ENCODE measurements at places on chromosomes 7 and 10. TPM values are rescaled to one million over a fixed set of nuclear protein-coding genes. Genes with fewer than 3 reads are reported as not detected.

The TECTB gene
- total RNA-seq = 0.31 TPM

- ATAC-seq = no peak
These were observed 215.6 kb downstream of the ELFN1 start for GRCh38 chr7:1885465-1886226.

DNA sequence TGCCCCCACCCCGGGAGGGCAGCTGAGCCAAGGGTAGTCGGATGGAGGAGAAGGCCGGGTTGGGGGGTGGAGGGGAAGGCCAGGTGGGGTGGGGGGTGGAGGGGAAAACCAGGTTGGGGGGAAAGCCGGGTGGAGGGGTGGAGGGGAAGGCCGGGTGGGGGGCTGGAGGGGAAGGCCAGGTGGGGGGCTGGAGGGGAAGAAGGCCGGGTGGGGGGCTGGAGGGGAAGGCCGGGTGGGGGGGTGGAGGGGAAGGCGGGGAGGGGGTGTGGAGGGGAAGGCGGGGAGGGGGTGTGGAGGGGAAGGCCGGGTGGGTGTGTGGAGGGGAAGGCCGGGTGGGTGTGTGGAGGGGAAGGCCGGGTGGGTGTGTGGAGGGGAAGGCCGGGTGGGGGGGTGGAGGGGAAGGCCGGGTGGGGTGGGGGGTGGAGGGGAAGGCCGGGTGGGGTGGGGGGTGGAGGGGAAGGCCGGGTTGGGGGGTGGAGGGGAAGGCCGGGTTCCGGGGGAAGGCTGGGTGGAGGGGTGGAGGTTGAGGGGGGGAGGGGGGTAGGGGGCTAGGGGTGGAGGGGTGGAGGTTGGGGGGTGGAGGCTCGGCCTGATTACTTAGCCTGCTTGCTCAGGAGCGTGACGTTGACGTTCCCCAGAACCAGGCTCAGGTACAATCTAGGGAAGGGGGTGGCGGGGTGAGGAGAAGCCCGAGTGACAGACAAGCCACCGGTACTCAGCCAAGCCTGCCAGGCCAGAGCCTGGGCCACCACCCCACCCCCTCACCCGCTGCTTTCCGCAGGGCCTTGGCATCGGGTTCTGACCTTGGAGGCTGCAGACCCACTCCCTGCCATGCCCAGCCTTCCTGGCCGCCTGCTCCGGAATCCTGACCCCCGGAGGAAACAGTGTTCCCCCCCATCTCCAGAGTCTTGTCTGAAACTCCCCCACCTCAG is 5.6 kb downstream of the TMEM120A start:
- ATAC-seq = no peak

DNA sequence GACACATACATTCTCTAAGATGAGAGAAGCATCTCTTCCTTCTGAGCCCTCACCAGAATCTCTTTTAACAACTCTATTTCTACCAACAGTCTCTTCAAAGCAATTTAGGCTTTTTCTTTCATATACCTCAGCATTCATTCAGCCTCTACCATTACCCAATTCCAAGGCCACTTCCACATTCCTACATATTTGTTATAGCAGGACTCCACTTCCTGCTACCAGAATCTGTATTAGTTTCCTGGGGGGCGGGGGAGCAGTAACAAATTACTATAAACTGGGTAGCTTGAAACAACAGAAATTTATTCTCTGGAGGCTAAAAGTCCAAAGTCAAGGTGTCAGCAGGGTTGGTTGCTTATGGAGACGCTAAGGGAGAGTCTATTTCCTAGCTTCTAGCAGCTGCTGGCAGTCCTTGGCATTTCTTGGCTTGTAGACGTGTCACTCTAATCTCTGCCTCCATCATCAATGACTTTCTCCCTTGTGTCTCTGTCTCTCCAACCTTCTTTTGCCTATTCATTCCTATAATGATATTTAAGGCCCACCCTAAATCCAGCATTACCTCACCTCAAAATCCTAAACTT is 7.4 kb downstream of the PRPS1L1 start:
- ATAC-seq = no peak

GRCh38 chr7:45156516-45157272 is 897 bp upstream of the RAMP3 start:
- ATAC-seq = no peak

GRCh38 chr7:64651632-64652165 is 14.2 kb upstream of the ZNF107 start:
- ATAC-seq = no peak

DNA sequence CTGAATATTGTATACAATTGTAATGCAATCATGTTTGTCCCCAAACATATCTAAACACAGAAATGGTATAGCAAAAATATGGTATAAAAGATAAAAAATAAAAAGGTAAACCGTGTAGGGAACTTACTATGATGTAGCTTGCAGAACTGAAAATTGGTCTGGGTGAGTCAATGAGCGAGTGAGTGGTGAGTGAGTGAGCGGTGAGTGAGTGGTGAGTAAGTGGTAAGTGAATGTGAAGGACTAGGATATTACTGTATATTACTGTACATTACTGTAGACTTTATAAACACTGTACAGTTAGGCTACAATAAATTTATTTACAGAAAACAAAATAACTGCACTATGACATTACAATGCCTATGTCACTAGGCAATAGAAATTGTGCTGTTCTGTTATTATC is 1163.2 kb upstream of the SORCS1 start:
- no peak for ATAC-seq

DNA sequence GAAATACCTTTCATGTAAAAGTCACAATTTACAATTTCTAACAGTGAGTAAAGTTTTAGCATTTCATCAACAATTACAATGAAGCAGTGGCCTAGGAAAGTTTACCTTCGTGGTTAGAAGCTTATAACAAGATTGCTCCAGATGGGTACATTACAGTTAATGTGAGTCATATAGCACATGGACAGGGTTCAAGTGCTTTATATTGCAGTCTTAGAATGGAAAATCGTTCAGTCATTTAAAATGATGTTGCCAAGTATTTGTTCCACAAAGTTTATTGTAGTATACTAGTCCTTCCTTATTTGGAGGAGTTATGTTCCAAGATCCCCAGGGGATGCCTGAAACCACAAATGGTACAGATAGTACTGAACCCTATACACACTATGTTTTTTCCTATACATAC is 174.6 kb upstream of the TARP start:
- no peak for ATAC-seq

The ABCB4 gene
- total RNA-seq = 0.70 TPM

The DIP2C gene
- 26.3 TPM for total RNA-seq

- peak; percentile 85 for ATAC-seq
These were observed 40.5 kb downstream of the PRSS2 start for GRCh38 chr7:142811154-142811737.

- no peak for ATAC-seq
These were observed 50.5 kb downstream of the HECTD2 start for GRCh38 chr10:91460681-91461080.

- no peak for ATAC-seq
These were observed 31.9 kb downstream of the MICU1 start for GRCh38 chr10:72593963-72594362.

The POLR2J2 gene
- 8.9 TPM for total RNA-seq

The NEBL gene
- 20.3 TPM for total RNA-seq

DNA sequence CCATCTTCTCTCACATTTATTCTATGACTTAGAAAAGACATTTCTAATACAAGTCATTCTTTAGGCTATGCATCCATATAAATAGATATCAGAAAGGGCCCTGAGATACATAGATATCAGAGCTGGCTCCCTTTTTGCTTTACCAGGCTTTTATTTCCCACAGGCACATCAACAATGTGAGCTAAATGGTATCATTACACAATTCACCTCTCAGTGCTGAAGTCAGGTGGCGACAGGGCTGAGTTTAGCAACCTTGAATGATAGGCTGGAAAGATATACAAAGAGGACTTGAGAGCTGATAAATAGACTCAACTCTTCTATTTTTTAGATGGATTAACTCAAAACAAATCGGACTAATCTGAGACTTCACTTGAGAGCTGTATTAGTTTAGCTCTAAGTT is 189.2 kb upstream of the COL1A2 start:
- ATAC-seq = no peak

The KLLN gene
- total RNA-seq = 2.3 TPM

- ATAC-seq = no peak
These were observed 44.5 kb downstream of the ICA1 start for GRCh38 chr7:8217200-8218068.

DNA sequence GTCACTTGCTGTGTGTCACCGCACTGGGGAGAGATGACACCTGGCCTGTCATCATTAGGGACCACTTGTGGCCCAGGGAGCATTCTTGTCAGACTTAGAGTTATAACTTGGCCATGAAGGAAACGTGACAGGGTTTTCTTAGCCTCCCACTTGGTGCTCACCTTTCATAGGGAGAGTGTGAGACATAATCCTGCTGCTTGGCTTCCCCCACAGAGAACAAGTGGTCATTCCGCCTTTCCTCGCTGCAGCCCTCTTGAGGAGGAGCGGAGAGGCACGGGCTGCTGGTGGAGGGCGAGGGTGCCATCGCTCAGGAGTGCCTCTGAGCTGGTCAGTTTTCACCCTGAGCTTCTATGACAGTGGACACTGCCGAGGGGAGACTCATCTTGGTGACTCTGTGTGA is 125.0 kb upstream of the GJD4 start:
- ATAC-seq = no peak

GRCh38 chr7:1943933-1944618 is 274.0 kb downstream of the ELFN1 start:
- no peak for ATAC-seq

GRCh38 chr7:82244947-82245517 is 198.5 kb downstream of the CACNA2D1 start:
- ATAC-seq = no peak

GRCh38 chr7:23449941-23450340 is 20.4 kb downstream of the IGF2BP3 start:
- ATAC-seq = no peak

- no peak for ATAC-seq
These were observed 595.9 kb downstream of the KCNMA1 start for GRCh38 chr10:77041636-77042258.

- ATAC-seq = no peak
These were observed 509.9 kb upstream of the GALNT17 start for GRCh38 chr7:70621954-70622600.

The CLDN3 gene
- not detected for total RNA-seq

The TMEM270 gene
- not detected for total RNA-seq

DNA sequence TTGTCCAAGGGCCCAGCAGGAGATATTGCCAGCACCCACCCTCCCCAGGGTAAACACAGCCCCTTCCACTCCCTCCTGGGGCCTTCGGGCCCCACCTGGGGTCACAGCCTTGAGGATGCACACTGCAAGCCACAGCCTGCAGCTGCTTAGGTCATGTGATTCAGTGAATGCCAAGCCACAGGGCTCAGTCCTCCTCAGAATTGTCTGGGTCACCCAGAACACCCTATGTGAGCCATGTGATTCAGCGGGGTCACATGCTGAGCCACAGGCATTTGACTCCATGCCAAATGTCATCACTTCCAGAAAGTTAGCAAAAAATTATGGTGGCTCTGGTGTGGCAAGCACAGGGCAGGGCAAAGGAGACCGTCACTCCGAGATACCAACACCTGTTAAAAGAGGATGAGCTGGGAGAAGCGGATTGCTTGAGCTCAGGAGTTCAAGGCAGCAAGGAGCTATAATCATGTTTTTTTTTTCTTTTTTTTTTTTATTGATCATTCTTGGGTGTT is 17.2 kb upstream of the PSAP start:
- ATAC-seq = peak; percentile 52

GRCh38 chr7:39720586-39720985 is 97.2 kb downstream of the RALA start:
- no peak for ATAC-seq

GRCh38 chr10:79347894-79348639 is 798 bp downstream of the PPIF start:
- ATAC-seq = peak; percentile 54

DNA sequence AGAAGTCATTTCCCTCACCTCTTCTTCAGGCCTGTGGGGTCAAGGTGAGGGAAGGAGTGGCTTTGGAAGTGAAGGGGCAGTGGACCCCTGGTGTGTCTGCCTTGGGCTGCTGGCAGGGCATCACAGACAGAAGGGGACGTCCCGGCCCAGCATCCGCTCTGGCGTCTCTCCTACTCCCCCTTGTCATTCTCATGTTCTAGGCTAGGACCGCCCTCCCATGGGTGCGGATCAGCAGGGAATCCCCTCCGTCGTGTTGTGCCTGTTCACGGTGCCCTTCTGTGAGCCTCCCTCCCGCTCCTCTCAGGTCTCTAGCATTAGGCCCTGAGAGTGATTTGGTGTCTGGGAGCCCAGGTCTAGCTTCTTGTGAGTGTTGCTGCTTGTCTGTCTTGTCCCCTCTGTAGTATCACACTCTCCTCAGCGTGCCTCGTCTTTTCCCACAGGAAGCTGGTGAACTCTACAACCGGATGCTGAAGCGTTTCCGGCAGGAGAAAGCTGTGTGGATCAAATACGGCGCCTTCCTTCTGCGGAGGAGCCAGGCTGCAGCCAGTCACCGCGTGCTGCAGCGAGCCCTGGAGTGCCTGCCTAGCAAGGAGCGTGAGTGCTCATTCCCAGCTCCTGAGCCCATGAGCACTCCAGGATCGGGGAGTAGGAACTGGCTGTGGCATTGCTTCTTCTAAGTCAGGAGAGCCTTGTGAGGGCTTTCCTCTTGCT is 8.5 kb downstream of the CALHM2 start:
- no peak for ATAC-seq

The TMEM184A gene
- total RNA-seq = 1.7 TPM

DNA sequence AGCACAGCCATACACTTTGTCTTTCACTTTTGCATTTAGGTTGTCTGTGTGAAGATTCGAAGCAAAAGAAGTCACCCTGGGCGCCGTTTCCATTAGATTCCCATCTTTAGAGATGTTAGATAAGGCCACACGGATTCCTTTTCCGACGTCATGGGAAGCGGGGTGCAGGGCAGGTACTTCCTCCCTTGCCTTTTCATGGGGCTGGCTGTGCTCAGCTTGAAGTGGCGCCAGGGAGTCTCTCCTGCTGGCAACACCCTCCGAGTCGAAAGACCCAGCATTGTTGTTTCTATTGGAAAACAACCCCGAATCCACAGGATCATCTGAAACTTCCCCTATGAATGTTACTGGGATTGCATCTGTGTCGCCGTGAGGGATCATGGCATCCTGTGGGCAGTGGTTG is 246.4 kb upstream of the GRB10 start:
- ATAC-seq = no peak

- ATAC-seq = no peak
These were observed 36.9 kb upstream of the KMT2E start for GRCh38 chr7:104976966-104977636.

DNA sequence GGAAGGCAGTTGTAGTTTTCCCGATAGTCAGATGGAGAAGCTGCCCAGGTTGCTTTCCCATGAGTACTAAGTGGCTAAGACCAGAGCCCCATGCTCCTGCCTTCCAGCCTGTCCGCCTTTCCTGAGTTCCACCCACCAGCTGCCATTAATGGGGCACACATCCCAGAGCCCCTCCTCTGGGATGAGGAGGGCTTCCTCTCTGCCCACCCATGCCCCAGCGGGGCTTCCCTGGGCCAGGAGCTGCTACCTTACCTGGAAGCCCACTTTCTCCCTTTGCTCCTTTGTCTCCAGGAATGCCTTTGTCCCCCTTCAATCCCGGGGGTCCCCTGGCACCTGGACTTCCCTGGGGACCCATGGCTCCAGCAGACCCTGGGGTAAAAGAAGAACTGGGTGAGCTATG is 7.8 kb downstream of the SFTPD start:
- no peak for ATAC-seq
